ENCODE measurements at places on chromosomes 7 and 10.

GRCh38 chr7:99010281-99010680, 131.9 kb downstream of the TRRAP start:
- DNase-seq = no peak

- no peak for DNase-seq
Observed at GRCh38 chr10:36489611-36490228, 635.7 kb upstream of the ANKRD30A start.

DNA sequence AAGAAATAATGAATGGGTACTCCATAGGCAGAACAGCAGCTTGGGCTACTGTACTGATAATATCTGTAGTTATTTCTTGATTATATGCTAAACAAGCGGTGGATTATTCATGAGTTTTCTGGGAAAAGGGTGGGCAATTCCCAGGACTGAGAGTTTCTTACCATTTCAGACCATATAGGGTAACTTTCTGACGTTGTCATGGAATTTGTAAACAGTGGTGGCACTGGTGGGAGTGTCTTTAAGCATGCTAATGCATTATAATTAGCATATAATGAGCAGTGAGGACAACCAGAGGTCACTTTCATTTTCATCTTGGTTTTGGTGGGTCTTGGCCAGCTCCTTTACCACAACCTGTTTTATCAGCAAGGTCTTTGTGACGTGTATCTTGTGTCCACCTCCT, 399.7 kb downstream of the CDC14C start:
- DNase-seq = no peak

DNA sequence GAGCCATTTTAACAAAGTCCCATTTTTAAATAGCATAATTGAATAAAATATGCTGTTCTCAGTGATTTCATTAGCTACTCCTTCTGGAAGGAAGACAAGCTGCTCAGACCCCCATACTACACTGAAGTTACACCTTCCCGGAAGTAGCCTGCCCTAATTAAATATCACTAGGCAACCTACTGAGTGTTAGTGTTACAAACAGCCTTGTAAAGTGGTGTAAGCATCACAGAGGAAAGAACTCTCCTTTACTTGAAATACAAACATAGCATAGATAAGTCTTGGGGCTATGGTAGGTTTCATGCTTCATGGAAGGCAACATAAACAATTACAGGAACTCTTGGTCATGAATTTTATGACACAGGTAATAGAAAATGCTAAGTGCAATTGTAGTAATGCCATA, 43.4 kb upstream of the PTN start:
- no peak for DNase-seq

DNA sequence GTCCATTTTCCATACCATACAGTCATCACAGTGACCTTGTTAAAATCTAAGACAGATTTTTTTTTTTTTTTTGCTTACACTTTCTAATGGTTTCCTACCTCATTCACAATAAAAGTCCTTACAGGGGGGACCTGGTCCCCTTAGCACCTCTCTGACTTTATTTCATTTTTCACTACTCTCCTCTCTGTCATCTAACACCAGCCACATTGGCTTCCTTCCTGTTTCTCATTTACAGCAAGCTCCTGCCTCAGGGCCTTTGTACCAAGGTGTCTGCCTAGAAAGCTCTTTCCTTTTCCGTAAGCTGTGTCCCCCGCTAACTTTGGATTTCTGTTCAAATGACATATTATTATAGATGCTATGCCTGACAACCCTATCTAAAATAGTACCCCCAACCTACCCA, 27.7 kb downstream of the CC2D2B start:
- DNase-seq = no peak

DNA sequence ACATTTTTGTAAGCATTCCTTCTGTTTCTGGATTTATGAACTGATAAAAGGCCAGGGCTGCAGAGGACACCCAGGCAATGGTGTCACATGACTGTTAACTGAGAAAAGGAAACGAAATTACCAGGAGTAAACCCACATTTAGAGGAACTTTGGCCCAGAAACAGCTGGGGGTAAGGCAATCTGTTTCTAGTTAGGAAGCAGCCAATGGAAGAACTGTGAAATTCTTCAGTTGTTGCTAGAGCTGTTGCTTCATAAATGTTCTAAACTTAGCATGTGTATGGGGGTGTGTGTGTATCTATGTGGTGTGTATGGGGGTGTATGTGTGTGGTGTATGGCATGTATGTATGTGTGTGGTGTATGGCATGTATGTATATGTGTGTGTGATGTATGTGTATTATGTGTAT, 11.8 kb upstream of the PDCD4 start:
- DNase-seq = peak; percentile 81

GRCh38 chr10:50605269-50605950, 18.3 kb downstream of the SGMS1 start:
- DNase-seq = no peak

DNA sequence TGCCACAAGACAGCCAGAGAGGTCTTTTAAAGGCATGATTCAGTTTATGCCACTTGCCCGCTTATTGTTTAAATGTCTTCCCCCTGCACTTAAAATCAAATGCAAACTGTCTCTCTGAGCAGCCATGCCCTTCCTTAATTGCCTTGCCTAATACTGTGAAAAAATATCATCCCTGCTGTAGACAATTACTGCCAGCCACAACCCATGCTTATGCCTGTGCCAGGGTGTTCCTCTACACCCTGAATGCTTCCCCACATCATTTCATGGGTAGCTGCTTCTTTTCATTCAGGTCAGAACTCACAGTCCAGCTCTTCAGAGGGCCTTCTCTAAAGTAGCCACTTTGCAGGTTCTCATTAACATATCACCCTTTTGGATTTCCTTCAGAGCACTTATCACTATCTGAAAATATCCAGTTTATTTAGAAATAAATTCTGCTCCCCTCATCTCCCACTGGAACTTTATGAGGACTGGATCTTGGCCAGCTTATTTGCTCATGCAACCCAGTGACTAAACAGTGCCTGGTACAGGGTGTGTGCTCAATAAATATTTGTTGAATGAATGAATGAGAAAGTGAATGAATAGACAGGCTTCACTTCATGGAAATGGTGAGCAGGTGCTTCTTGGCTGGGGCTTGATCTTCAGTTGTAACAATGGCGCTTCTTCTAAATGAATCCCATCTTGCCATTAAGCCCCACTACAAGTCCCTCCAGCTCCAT, 162.4 kb upstream of the MDFIC start:
- DNase-seq = no peak

GRCh38 chr10:31393844-31394243, 74.8 kb downstream of the ZEB1 start:
- DNase-seq = no peak

DNA sequence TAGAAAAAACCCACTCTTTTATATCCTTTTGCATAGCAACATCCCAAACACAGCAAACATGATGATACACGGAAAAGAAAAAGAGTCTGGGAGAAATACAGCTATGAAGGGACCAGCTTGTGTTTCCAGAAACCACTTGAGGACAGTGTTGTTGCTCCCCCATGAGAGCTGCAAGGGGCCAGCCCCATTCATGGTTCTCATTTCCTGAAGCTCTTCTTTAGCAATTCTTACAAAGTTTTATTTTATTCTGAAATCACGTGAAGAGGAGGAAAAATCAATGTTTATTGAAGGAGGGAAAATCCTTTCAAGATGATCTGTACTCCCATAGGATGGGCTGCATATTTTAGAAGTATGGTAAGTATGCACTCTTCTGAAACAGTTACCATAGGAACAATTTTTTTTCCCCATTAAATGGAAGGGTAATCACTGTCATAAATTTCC, 17.5 kb upstream of the PRTFDC1 start:
- no peak for DNase-seq

DNA sequence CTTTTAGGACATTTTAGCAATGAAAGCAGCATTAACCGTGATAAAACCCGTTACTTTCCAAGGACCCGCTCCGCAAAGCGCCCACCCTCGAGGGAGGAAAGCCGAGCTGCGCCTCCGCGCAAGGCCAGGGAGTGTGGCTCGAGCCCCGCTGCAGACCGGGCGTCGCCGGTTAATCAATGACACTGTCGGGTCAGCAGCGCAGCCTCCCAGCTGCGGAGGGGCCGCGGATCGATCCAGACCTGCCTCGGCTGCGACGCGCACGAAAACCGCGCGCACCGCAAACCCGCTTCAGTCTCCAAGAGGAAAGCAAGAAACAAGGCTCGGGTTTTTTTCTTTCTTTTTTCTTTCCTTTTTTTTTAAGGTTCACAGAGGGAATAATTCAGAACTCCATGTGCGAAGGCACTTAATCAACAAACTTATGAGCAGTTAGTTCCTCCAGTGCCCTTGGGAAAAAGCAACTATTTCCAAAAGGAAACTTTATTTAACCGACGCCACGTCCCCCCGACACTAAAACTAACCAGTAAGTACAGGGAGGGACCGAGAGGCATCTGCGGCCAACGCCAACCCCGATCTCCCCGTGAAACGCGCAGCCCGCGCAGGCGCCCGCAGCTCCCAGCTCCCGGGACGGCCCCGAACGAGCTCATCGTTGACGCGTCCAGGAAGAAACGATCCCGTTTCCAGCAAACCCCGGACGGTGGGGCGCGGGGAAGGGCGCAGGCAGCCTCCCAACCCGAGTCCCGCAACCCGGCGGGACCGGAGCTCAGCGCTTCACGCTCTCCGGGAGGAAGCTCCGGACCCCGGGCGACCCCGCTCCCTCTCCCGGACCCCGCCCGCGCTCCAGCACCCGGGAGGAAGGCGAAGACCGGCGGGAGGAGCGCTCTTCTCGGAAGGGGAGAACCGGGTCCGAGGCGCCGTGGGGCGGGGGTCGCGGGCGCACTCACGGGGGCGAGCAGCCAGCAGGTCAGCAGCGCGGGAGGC, 598 bp downstream of the VIPR2 start:
- no peak for DNase-seq

DNA sequence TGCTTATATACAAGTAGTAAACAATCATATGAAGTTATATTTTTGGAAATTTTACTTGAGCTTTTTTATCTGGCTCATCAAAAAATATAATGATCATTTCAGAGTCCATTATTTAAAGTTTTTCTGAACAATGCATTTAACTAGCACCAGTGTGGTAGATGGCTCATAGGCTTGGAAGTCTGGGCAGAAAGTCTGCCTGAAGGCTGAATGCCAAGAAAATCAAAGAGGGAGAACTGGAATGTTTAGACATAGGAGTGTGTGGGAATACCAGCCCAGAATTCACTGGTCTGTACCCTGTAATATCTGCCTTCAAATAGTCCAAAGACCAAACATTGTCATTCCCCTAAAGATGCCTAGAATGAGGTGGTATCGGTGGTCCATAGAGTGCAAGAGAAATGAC, 40.3 kb upstream of the ANK3 start:
- no peak for DNase-seq
